ENCODE measurements at places on chromosomes 2 and 18.

GRCh38 chr2:194765723-194766122 is 891.3 kb upstream of the SLC39A10 start:
- DNase-seq = no peak

DNA sequence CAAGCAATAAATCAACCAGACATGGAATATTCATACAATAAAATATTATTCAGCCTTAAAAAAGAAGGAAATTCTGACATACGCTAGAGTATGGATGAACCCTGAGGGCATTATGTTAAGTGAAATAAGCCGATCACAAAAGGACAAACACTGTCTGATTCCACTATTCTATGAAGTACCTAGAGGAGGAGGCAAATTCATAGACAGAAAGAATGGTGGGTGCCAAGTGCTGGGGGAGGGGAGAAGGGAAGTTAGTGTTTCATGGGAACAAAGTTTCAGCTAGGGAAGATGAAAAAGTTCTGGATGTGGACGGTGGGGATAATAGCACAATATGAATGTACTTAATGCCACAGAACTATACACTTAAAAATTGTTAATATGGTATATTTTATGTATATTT is 19.8 kb downstream of the SMAD7 start:
- DNase-seq = no peak

GRCh38 chr2:15830937-15831549 is 109.3 kb upstream of the MYCN start:
- DNase-seq = no peak

GRCh38 chr2:152701198-152701597 is 16.1 kb downstream of the PRPF40A start:
- DNase-seq = no peak

DNA sequence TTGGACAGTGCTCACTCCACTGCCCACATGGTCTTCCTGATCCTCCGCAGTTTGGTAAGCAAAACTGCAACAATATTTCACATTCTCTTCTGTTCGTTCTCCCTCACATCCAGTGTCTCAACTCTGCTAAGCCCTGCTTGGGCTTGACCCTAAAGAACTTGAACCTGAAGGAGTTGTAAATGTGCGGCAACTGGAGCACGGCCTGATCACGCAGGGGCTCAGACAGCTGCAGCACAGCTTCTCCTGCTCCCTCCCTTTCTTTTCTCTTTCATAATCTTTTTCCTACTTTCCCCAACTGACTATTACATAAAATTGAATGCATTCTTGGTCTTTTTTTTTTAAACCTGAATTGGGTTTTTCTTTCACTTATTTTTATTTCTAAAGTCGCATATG is 10.2 kb downstream of the CYRIA start:
- DNase-seq = no peak

- no peak for DNase-seq
Measured at GRCh38 chr2:105840933-105841332, 96.2 kb downstream of the NCK2 start.

DNA sequence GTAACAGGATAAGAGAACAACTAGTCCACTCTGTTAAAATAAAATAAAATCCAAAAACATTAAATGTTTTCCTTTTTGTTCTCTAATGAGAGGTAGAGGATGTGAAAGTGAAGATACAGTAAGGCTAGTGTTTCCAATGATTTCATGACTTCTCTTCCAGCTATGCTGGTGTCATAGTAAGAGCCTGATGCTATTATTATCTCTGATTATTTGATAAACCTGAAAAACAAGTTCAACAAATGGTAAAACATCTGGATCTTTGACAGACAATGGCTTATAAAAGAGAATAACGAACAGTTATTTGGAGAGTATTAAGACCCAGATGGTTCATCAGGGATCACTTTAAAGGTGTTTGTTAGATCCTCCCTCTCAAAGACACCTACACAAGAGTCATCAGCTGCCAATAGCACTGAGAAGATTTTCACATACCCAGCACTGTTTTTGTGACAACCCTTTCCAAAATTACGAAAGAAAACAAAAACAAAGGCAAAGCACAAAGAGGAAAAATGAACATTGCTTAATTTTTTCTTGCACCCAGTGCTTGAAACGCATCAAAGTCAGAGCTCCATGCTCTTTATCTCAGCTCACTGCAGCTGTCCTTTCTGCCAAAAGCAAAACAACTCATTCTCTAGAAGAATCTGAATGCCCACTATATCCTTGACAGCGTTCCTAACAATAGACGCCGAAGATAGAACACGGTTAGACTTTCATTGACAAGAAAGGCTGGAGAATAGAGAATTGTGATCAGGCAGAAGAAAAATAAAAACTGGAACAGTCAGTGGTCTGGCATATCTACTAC is 168.6 kb downstream of the SLC8A1 start:
- no peak for DNase-seq

GRCh38 chr2:155842103-155842502 is 490.4 kb downstream of the NR4A2 start:
- no peak for DNase-seq

GRCh38 chr2:143974262-143974661 is 545.7 kb downstream of the ZEB2 start:
- DNase-seq = no peak

DNA sequence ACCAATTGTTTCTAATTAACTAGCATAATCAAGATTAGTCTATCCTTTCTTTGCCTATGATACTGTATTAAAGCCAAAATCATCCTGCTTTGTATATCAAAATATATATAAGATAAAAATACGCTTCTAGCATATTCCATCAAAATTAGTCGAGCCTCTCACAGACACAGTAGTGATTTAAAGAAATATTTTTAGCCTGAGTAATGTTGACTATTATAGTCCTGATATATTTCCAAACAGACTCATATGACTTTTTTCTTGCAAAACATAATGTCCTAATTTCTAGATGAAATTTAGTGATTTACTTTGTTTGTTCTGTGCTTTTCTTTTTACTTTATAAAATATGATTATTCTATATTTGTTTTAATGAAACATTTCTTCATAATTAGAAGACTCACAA is 30.9 kb downstream of the FAP start:
- no peak for DNase-seq

- no peak for DNase-seq
Measured at GRCh38 chr18:6465281-6465680, 50.6 kb upstream of the L3MBTL4 start.
